ENCODE measurements at places on chromosomes 7 and 10.

GRCh38 chr7:36119005-36119706, 33.9 kb upstream of the EEPD1 start:
- DNase-seq = peak; percentile 97

GRCh38 chr7:92668564-92668963, 78.4 kb upstream of the FAM133B start:
- no peak for DNase-seq

DNA sequence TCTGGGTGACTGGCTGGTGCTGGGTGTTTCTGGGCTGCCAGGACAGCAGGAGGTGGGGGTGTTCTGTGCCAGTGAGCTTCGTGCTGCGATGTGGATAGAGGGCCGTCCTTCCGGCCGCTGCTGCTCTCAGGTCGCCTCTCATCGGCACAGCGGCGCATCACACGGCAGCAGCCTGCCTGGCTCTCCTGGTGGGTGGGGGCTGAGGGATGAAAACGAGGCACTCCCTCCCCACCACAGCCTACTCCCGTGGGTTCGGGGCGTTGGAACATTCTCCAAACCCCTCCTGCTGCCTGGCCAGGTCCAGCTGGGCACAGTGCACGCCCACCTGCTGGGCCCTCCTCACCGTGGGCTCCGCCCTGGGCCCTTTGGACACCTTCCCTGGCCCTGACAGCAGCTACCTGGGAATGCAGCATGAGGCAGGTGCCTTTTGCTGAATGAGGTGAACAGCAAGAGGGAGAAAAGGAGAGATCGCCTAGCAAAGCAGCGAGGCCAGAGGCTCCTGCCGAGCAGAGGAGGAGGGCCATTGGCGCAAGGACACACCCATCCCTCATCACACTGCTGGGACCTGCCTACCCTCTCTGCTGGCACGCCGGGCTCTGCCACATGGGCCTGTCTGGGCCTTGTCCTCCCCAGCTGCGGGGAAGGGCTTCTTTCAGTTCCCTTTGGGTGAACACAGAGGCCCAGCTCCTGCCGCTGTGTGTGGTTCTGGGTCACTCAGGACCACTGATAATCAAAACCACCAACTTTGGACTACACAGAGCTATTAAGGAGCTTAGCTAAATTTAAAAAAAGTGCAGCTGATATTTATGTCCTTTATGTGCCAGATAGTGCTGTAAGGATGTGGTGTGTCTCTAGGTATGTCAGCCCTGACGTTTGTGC, 33.4 kb downstream of the INPP5A start:
- DNase-seq = peak; percentile 61

DNA sequence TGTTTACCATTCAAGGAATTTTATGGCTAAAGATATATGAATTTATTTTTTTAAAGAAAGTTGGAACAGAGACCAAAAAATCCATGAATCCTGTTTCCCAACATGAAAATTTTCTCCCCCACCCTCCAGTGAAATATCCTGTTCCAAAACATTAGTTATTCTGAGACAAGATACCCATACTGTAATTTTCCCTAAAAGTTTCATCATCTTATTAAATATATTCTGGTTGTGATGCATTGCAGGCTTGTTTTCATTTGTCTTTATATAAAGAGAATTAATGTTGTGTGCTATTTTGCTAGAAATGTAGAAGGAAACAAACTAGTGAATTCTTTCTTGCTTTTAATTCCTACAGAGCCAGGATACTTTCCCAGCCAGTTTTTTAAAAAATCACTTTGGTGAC, 106.6 kb downstream of the EXOC4 start:
- DNase-seq = no peak

DNA sequence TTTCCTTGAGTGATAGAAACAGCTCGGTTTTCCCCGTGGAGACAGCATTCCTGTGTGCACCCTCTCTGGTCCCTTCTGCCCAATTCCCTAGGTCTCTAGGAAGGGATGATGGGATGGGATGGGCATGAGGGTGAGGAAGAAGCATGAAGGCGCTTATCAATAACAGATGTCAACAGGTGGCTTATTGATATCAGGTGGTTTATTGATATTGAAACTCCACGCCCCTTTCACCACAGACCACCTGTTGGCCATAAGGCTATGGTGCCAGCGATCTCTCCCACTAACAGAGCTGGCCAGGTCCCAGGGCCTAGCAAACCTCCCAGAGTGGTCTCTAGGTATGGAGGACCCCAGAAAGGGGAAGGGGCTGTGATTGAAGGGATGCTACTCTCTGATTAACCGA, 7.9 kb downstream of the MOSPD3 start:
- no peak for DNase-seq

DNA sequence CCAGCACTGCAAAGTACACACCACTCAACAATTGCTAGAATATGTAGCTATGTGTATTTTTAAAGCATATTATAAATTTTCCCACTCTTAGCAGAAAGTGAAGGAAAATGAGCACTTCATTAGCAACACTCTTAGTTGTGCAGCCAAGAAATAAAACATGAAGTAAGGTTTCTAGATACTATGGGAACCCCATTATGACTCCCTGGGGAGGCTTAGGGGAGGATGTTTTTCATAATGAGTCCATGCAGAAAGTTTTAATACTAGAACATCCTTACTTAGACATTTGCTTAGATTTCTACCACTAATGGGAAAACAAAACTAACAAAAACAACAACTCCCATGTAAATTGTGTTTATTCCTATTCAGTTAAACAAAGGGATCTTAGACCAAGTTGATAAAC, 148.4 kb upstream of the HDAC9 start:
- peak; percentile 24 for DNase-seq

GRCh38 chr10:130655313-130656186, 519.4 kb downstream of the GLRX3 start:
- no peak for DNase-seq

- peak; percentile 73 for DNase-seq
Measured at GRCh38 chr10:6069081-6069931, 7.1 kb upstream of the IL2RA start.

GRCh38 chr7:143172354-143172753, 10.9 kb upstream of the TAS2R39 start:
- no peak for DNase-seq

DNA sequence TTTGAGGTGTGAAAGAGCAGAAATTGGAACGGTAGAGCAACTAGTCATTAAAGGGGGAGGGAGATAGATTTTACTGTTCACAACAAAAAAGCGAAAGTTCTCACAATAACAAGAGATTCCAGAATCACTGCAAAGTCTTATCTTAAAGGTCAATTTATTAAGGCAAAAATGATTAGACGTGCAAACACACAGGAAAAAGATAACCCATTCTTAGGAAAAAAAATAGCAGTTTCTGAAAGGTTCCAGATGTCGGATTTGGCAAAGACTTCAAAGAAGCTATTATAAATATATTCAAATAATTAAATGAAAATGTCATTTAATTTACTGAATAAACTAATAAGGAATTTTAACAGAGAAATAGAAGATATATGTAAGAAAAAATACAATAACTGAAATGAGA, 70.8 kb upstream of the GNAI1 start:
- DNase-seq = no peak

DNA sequence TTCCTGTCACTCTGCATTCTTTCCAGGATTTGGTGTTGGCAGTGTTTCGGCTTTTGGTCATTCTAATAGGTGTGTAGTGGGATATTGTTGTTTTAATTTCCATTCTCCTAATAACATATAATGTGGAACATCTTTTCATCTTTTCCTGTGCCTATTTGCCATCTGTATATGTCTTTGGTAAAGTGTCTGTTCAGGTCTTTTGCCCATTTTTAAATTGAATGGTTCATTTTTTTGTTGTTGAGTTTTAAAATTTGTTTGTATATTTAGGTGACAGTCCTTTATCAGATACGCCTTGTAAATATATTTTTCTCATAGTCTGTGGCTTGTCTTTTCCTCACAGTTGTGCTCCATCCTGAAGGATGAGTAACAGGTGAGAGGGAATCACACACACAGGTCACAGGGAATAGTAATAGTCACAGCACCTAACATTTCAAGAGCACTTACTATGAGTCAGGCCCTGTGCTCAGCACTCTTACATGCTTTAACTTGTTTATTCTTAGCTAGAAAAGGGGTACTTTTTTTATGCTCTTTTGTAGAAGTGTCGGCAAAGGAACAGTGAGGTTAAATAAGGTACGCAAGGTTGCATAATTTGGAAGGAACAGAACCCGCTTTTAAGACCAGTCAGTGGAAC, 117.1 kb upstream of the GATA3 start:
- DNase-seq = no peak

GRCh38 chr10:1395025-1395480, 338.9 kb downstream of the WDR37 start:
- DNase-seq = no peak

- DNase-seq = peak; percentile 75
Measured at GRCh38 chr10:71771821-71772617, 1.3 kb downstream of the VSIR start.

DNA sequence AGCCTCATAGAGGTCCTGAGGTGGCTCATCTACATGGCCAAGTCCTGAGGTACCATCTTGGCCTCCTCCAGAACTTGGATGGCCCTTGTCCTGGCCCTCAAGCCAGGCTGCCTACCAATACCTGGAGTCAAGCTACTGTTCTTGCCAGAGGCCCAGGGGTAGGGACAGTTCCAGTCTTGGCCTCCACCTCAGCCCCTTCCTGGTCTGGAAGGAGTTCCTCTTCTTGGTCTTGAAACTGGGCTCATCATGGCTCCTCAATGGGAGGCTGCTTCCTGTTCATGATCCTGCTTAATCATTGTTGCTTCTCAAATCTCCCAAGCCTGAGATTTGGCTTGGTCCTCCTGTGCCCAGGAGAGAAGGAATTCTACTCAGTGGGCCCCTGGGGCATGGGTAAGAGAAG, 3.9 kb downstream of the HPS6 start:
- DNase-seq = peak; percentile 58

DNA sequence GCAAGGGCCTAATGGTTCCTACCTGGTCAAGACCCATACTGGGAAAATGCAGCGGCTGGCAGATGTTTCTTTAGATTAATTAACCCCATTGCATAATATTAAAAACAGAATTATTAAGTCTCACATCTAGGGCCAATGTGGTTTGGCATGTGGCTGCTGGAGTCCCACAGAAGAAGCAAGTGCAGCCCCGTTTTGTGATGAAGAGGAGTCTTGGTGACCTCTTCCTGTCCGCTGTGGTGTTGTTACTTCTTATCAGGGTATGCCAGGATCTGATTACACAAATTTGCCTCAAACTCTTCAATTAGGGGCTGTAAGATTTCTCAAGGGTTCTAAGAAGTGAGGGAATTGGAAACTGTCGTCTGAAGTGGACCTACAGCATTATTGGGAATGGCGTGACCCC, 240.3 kb downstream of the SEC23IP start:
- DNase-seq = no peak

GRCh38 chr7:30286749-30287148, 2.4 kb downstream of the ZNRF2 start:
- DNase-seq = no peak

- no peak for DNase-seq
Measured at GRCh38 chr10:52782554-52782953, 10.0 kb upstream of the MBL2 start.

GRCh38 chr7:35334506-35334905, 80.6 kb upstream of the TBX20 start:
- no peak for DNase-seq

- peak; percentile 23 for DNase-seq
Measured at GRCh38 chr7:132430861-132431822, 145.1 kb downstream of the PLXNA4 start.

DNA sequence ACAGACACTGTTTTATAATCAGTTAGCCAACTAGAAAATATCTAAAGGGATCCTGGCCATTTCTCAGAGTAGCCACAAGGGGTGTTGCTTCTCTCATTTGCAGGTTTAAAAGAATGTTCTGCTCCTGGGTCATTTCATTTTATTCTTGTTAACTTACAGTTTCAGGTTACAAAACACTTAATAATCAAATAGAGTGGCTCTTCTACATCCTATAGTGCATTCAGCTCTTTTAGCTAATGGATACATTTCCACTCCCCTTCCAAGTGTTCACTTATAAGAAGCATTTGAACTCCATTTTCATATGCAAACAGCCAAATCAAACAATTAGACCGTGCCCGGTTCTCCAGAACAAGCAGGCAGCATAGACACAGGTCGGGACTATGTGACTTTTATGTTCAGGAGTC, 117.5 kb downstream of the TRIL start:
- no peak for DNase-seq

DNA sequence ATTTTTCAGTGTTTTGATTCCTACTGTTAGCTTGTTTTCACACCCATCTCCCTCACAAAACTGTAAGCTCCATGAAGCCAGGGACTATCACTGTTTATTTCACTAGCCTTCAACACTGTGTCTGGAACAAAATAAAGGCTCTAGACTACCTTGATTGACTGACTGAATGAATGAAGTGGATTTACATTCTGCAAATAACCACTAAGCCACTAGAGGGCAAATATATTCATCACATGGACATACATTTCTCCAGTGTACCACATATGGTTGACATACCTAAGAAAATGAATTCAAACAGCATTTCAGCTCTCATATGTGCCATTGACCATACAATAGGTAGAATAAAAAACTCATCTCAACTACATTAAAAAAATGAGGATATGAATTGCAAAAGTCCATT, 185.9 kb downstream of the RAB11FIP2 start:
- peak; percentile 42 for DNase-seq

DNA sequence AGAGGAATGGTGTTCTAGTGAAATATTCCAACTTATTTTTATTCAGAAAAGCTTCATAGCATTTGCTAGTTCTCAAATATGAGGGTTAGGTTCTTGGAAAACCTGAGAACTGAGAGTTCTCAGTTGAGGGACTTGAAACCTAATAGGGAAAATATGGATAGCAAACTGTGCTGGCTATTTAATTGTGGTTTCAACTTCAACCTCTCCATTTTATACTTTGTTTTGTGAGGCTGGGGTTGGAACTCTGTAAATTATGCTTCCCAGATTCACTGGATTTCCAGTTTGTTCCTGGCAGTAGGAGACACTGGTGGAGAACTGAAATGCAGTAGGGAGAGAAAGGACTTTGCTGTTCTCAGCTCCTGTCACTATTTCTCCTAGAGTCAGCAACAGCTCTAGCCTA, 52.7 kb downstream of the CDK14 start:
- DNase-seq = no peak

GRCh38 chr7:74502216-74502891, 48.6 kb downstream of the GTF2IRD1 start:
- no peak for DNase-seq

DNA sequence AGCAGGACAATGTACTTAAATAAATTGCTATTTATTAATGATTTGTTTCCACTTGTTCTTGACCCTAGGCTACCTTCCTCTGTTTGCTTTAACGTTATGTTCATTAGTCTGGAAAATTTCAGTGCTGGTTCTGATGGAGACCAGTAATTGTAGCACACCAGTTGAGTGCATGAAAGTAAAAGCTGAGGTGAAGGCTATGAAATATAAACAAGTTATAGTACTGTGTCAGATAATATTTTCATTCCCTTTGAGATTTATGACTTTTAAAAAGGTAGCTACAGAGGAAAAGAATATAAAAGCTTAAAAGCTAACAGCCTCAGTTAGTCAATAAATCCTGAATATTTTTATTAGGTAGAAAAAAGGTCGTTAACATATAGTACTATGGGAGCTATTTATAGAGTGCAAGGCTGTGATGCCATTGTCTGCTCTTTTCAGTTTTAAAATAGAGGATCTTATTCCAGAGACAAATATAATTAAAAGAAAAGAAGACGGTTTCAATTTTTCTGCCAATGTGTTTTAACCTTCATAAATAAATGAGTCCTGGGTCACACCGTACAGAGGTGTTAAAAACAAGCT, 351.8 kb upstream of the ETV1 start:
- no peak for DNase-seq

GRCh38 chr10:28155726-28156125, 147.1 kb downstream of the MPP7 start:
- DNase-seq = no peak

- DNase-seq = no peak
Measured at GRCh38 chr10:43402880-43403452, 6.0 kb downstream of the HNRNPF start.

- DNase-seq = no peak
Measured at GRCh38 chr10:66390926-66391325, 534.9 kb upstream of the LRRTM3 start.

All from NB4 (cell line).